GF-D8 (cell line): ENCODE measurements at places on chromosomes 1 and 21.

DNA sequence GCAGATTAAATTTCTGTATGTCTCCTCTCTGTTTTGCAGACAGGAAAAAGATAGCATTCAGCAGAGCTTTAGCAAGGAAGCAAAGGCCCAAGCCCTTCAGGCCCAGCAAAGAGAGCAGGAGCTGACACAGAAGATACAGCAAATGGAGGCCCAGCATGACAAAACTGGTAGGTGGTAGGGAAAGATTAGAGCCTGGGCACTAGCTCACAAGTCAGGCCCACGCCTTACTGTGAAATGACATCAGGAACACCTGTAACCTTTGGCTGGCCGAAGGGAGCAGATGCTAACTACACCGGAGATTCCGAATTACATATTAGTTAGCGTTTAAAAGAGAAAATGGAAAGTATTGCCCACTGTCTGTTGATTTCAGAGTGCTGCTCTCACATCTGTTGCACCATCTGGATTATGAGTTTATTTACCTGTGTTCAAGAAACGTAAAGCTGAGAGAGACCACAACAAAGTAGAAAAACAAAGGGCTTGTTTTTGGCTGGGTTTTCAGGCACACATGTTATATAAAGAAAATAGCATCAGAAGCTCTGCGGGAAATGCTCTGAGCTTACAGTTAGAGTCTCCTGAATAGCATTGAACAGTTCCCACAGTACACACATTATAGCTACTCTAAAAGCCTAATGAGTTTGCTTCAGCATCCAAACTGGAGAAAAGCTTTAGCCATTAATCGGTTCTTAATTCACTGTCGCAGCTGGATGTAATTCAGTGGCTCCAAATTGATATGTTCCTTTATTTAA lies 160.0 kb downstream of the SDCCAG8 start:
- DNase-seq: no peak

DNA sequence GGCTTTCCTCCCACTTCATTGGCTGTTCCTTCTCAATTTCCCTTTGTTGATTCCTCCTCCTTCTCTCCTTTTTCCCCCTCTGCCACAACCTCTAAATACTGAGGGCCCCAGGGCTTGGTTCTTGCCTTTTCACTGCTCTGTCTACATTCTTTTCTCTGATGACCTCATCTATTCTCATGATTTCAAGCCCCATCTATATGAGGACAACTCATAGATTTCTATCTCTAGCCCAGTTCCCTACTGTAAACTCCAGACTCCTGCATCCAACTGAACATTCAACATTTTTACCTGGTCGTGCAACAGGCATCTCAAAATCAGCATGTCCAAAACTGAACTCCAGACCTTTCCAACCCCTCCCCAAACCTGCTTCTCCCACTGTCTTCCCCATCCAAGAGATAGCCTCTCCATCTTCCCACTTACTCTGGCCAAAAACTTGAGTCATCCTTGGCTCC lies 11.5 kb upstream of the SLC9A1 start:
- DNase-seq: no peak

GRCh38 chr1:247531937-247532336 lies 4.3 kb downstream of the OR2C3 start:
- DNase-seq: no peak

DNA sequence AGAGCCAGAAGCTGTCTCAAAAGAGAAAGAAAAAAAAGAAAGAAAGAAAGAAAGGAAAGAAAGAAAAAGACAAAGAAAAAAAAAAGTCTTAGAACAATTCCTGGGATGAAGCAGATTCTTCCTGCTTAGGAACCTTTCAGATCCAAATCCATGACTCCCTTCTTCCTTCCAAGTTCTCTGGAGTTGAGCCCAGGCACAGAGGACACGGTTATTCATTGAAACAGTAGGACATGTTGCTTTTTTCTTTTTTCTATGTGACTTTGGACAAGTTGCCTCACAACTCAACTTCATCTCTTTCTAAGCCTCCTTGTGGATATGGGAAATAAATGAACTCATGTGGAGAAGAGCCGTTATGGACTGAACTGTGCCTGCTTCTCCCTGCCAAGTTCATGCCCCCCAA lies 14.7 kb upstream of the TNFRSF8 start:
- no peak for DNase-seq

- DNase-seq: no peak
Measured at GRCh38 chr1:193709607-193710006, 523.2 kb upstream of the B3GALT2 start.

DNA sequence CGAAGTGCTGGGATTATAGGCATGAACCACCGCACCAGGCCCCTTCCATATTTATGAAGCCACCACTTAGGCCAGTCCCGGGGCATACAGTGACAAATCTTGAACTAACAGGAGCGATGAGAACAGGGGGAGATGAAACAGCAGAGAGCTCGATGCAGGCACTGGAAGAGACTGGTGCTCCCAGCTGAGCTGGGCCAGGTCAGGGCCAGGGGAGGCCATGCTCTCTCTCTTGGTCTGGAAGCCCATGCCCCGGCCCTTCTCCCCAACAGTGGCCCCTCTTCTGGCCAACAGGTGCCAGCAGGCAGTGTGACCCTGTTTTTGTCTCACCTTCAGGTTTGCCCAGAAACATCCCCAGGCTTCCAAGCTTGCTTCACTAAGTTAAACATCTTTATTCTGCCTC lies 269.9 kb upstream of the C1orf174 start:
- DNase-seq: no peak

- DNase-seq: no peak
Measured at GRCh38 chr1:231800108-231800507, 173.5 kb downstream of the DISC1 start.

- no peak for DNase-seq
Measured at GRCh38 chr1:43979528-43980254, 681 bp downstream of the B4GALT2 start.

DNA sequence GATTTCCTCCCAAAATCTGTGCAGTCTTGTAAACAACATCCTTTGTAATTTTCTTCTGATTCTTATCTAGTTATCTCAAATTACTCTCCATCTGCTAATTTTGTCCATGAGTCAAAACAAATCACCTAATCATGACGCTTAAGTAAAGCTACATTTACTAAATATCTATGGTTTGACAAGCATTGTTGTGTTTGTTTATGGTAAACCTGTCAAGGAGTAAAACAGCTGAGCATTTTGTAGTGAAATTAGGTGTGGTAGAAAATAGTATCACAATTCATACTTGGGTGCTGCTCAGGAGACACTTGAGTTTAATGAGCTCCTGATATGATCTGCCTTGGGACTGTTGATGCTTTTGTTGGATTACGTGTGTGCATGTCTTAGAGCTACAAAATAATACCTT lies 11.6 kb downstream of the TIPRL start:
- no peak for DNase-seq

GRCh38 chr21:34881839-34882371 lies 167.2 kb downstream of the RUNX1 start:
- DNase-seq: no peak

GRCh38 chr1:3060127-3060526 lies 8.9 kb upstream of the PRDM16 start:
- no peak for DNase-seq

DNA sequence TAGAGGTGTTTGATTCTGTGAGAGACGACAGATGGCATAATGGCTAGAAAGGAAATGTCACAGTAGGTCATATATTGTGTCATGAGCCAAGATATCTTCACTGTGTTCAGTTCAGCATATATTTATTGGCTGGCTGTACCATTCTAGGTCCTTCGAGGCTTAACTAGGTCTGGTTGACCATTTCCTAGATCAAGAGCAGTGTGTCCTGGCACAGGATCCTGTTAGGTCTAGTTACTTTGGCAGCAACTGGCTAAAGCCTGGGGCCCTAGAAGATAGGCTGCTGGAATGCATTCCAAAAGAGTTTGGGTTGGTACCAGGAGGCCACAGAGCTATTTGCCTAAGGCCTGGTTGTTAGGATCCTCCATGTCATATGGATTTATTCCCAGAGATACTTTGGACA lies 20.9 kb downstream of the ZBTB40 start:
- no peak for DNase-seq

GRCh38 chr1:33268927-33269610 lies 12.8 kb downstream of the ZNF362 start:
- DNase-seq: no peak

DNA sequence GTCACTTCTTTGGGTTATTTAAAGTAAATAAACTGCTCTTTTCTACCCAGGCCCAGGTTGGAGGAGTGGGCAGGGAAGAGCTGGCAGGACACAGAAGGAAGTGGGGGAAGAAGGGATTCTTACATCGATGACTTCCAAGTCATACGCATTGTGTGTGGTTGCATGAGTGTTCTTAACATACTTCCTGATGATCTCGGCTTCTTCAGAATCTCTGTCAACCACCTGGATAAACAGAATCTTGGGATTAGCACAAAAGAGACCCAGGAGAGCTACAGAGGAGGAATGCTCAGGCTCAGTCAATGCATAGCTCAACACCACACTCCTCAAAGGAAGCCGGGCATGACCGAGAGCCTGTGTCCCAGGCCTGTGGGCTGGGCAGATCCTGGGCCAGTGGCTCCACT lies 42.1 kb downstream of the PARP1 start:
- DNase-seq: no peak

- no peak for DNase-seq
Measured at GRCh38 chr1:30165116-30165515, 558.3 kb downstream of the MATN1 start.

DNA sequence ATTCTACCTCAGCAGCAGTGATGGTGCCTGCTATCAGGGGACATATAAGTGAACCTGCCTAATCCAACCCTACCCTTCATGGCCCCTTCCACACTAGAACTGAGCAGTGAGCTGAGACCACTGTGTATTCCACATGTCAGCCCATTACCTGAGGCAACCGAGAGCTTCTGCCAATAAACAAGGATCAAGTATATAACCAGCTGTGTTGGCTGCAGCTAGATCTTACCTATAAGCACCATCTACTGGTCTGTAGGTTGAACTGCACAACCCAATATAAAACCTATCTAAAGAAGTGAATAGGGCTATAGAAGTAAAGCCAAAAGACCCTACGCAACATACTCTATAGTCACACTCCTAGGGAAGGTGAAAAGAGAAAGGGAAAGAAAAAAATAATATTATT lies 376.9 kb downstream of the HHIPL2 start:
- DNase-seq: no peak

DNA sequence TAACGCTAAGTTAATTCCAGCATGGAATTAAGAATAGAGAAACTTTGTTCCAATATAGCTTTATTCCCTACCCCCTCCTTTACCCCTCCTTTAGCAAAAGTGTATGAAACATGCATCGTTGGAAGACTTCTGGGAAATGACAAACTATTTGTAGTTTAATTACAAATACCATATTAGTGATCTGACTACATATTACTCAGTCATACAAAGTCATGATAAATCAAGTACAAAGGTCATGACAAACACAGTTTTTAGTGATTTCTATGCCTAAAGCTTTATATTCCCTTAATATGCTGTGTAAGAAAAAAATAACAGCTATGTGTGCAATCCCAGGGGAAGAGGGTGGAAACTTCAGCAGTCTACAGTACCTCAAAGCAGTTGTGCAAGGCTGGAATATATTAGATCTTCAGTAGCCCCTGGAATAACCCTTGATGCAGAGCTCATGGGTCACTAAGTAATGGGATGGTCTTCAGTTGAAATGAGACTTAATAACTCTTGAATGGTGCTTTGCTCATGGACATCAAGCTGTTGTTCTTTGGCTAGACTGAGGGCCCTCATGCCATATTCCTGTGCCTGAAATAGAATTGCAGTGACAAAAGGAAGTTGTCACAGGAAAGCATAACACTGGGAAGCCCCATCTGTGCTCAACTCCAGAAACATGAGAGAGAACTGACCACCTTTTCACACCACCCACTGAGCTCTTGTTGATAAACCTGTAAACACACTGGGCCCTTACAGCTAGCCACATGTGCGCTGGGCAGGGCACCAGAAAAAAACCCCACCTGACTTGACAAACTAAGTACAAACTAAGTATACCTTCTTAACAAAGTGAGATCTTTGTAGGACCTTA lies 25.3 kb downstream of the ZMYND12 start:
- no peak for DNase-seq

GRCh38 chr1:171627020-171627419 lies 5.0 kb downstream of the MYOCOS start:
- no peak for DNase-seq

DNA sequence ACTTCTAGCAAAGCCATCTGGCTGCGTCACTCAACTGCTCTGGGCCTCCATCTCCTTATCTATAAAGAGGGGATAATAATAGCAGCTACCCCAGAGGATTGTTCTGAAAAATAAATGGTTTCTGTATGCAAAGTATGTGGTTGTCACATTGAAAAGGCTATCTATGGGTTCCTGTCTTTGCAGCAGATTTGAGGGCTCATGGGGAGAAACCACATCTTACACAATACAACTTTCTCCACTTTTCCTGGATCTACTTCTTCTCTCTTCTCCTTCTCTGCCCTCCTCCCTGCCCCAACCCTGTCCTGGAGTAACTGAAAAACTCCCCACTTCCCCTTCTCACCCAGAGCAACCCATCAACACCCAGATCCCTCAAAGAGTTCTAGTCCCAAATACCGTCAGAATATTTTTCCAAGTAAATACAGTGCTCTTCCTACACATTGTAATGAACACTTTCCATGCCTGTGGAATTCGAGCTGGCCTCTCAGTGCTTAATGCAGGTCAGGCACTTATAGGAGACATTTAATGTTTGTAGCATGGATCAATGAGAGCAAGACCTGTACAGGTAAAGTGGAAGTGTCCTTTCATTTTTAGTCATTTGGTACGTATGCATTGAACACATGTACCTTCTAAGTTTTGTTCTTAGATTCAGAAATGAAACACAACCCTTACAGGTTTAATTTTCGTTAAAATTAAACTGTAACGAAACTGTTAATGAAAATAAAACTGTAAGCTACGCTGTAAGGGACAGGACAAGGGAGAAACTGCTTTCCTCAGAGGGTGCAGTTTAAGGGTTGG lies 131.9 kb downstream of the AK5 start:
- DNase-seq: peak; percentile 91

GRCh38 chr1:185421485-185422107 lies 104.6 kb upstream of the IVNS1ABP start:
- no peak for DNase-seq

DNA sequence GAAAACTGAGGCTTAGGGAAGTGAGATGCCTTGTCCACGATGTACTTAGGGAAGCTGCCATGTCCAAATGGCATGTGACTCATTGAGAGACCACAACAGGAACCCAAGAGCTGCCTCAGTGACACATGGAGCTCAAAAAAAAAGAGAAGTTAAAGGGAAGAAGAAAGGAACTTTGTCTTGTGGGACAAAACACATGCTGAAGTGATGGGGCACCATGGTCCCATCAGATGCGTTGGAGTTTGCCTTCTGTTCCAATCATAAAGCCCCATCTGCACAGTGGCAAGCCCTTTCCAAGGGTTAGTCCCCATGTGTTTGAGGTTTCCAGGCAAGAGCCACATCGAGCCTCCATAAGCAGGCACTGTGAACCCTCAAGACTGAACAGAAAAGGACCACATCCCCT lies 8.0 kb downstream of the MED8 start:
- DNase-seq: peak; percentile 34

GRCh38 chr1:52413410-52413989 lies 9.1 kb downstream of the PRPF38A start:
- DNase-seq: no peak

- DNase-seq: no peak
Measured at GRCh38 chr1:62637392-62638105, 40.2 kb downstream of the ANGPTL3 start.

GRCh38 chr1:230109895-230110667 lies 43.0 kb downstream of the GALNT2 start:
- no peak for DNase-seq

- DNase-seq: no peak
Measured at GRCh38 chr1:92662048-92662447, 122.9 kb downstream of the EVI5 start.
